ENCODE measurements at places on chromosomes 11 and 22.

DNA sequence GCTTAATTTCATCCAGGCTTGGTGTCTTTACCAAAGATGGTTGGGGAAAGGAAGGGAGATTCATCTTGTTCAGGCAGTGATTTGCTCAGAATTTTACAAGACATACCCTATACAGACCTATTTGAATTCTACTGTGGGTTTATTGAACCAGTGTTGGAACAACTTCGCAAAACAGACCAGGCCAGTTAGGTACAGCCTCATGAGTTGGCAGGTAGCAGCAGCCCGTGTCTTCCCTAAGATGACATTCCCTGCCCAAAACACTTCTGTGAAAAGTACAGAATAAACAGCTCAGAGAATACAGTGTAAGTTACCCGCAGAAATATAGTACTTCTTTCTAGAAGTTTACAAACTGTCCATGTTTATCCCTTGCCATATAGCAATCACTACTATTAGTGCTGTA, 102.4 kb upstream of the GAL start:
- no peak for DNase-seq

DNA sequence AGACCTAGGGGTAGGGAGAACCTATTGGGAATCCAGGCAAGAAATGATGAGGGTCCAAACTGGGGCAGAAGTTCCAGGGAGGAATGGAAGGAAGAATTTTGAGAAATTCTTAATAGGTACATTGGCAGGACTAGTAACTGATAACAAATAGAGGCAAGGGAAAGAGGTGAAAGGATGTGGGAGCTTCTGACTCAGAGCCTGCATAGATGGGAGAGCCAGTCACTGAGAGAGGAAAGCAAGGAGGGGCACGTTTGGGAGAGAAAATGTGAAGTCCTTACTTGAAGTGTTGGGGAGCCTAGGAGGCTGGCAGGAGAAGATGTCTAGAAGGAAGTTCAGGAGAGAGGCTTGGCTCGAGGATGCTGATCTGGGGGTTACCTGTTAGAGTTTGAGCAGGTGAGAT, 104.6 kb upstream of the NCAM1 start:
- DNase-seq, result no peak

DNA sequence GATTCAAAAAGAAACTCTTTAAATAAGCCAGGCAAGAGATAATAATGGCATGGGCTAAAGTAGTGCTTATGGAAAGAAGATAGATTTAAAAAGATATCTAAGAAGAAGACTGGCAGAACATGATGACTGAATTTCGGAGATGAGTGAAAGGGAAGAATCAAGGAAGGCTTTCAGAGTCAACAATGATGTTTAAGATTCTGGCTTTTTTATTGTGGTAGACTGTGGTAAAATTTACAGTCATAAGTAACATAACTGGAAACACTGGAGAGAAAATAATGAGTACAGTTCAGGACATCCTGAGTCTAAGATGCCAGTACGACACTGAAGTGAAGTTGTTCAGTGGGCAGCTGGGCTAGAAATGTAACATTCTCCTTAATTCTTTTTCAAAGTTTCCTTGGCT, 85.2 kb downstream of the PHF21A start:
- DNase-seq, result no peak

GRCh38 chr11:73335204-73335923, 27.3 kb downstream of the ARHGEF17 start:
- DNase-seq, result peak; percentile 91

DNA sequence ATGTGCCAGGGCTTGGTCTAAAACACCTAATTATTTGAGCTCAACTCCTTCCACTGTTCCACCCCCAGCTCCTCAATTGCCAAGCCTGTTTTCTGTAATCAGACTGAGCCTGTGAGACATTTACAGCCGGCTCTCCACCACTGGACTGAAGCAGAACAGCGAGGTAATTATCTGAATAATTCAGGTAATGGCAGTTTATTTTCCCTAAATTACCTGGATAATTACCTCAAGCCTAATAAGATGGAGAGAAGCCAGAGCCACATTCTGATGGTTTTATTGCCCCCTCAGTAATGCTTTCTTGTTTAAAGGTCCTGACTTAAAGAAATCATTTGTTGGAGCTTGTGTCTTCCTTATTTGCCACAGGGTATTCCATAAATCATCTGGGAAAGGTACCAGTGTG, 64.2 kb downstream of the FZD4 start:
- no peak for DNase-seq

DNA sequence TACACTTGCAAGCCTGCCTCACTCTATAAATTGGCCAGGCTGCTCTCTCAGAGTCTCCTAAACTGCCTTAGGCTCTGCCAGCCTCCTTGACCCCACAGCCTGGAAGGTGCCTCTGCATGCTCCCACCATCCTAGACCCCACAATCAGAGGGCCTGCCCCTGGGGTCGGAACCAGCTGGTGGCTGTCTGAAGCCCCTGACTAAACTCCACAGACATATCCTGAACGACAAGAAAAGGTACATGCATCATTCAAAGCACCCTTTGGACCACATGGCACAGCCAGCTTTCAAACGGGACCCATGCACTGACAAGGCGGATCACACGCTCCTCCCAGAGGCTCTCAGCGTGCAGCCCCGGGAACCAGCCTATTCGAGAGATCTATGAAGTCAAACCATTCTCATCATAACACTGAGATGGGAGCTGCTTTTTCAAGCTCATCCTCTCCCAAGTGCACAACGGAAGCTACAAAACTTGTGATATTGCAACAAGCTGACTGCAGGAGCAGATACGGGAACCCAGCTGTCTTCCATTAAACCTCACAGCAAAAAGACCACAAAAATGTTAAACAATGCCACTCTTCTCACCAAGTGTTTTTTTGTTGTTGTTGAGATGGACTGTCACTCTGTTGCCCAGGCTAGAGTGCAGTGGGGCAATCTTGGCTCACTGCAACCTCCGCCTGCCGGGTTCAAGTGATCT, 8.1 kb downstream of the SHANK2 start:
- DNase-seq, result no peak

DNA sequence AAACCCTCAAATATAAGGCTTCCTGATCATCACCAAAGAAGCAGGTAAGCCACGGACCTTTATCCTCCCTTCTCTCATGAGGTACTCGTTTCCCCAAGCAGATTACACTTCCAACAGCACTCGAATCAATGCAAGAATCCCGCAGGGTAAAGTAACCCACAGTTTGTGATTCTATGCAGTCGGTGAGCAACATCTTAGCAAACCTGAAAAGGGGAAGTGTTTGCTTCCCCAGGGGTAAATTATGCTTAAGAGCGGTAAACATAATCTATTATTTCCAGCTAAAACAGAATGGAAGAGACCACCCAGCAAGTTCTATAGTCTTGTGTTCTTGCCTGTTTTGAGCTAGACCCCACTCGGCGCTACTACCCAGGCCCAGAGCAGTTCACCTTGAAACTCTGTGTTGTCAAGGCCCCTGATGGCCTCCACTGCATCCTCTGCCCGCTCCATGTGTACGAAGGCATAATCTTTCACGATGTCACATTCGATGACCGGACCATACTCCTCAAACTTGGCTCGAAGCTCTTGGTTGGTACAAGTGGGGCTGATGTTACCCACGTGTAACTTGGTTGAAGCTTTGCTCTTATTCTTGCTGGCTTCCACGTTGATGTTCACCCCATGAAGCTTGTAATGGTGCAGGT, 1.3 kb downstream of the RBM4B start:
- no peak for DNase-seq
